WTC11 (cell line): ENCODE measurements at places on chromosomes 3 and 15. TPM values are rescaled to one million over a fixed set of nuclear protein-coding genes. Genes with fewer than 3 reads are reported as not detected.

SPSB4 gene
- 19.4 to 19.7 TPM (median 19.6 TPM) in 3 replicates for total RNA-seq

- 0 out of 2 replicates have a peak, but pooled peaks cover 5% of the 10 kb centered on the region for H3K4me1 ChIP-seq
- H3K27me3 ChIP-seq, result no peaks in the 10 kb centered on the region
- no peak overlapping the region for H3K27ac ChIP-seq
- no peak overlapping the region for H3K4me3 ChIP-seq
- no peak for DNase-seq
Observed at GRCh38 chr3:38578551-38578950, 70.9 kb downstream of the SCN5A start.

DNA sequence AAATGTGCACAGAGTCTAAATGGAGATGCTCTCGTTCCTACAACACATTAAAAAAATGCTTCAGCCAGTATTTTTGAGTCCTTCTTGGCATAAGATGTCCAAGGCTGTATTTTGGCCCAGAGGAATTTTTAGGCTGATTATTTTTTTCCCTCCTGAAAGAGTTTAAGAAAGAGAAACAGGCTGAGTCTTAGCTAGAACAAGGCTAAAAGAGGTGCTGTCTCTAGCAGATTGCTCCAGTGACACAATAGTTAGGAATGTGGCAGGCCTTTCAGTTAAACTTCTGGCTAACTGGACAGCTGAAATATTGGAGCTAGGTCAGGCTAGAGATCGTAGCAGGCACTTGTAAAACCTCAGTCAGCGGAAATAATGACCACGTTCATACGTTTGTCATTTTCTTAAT lies 271.4 kb upstream of the RARB start:
- peaks cover 78% of the 10 kb centered on the region for H3K4me1 ChIP-seq
- H3K27me3 ChIP-seq, result no peaks in the 10 kb centered on the region
- no peaks in the 10 kb centered on the region for H3K36me3 ChIP-seq
- H3K4me3 ChIP-seq, result peak overlapping the region; percentile 48

DNA sequence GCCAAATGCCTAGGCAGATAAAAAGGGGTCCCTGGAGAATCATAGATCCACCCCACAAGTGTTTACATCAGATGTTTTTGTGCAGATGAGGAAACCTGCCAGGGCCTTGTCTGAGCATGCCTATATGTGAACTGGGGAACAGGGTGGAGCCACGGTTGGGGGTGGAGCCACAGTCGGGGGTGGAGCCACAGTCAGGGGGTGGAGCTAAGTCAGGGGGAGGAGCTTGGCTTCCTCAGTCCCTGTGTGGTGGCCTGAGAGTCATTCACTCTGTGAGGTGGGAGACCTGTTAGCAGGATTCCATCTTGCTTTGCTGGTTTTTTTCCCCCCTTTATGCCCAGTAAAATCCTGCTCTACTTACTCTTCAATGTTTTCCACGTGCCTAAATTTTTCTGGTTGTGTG lies 57.8 kb upstream of the TGFBR2 start:
- H3K27ac ChIP-seq, result peak overlapping the region; percentile 80
- no peaks in the 10 kb centered on the region for H3K27me3 ChIP-seq
- no peak overlapping the region for H3K4me3 ChIP-seq
- peaks cover 66% of the 10 kb centered on the region for H3K4me1 ChIP-seq

AADAC gene
- 0.11 to 0.32 TPM in 2 of 3 replicates, not detected in the other for total RNA-seq

DNA sequence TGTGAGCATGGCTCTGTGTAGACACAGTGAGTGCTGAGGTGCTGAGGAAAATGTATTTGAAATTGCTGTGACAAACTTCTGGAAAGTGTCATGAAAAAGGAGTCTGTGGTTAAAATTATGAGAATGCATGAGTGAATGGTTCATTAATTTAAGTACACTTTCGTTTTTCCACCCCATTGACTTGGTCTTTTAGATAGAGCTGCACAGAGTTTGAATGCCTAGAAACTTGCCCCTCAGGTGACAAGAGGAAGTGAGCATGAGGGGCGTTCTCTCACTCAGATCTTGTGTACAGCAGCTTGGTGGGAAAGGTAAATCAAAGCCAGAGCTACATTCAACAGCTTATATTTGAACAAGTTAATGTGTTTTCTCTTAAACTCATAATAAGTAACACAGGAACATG lies 296.8 kb downstream of the WDR72 start:
- no peaks in the 10 kb centered on the region; the same call in none of the 2 replicates for H3K27me3 ChIP-seq
- DNase-seq, result no peak
- H3K27ac ChIP-seq, result no peak overlapping the region
- peaks cover 7% of the 10 kb centered on the region for H3K4me1 ChIP-seq
- no peaks in the 10 kb centered on the region for H3K36me3 ChIP-seq
- H3K4me3 ChIP-seq, result no peak overlapping the region

- DNase-seq, result no peak
- no peak overlapping the region for H3K4me3 ChIP-seq
- no peaks in the 10 kb centered on the region for H3K27me3 ChIP-seq
- H3K36me3 ChIP-seq, result no peaks in the 10 kb centered on the region
- H3K27ac ChIP-seq, result no peak overlapping the region
Observed at GRCh38 chr3:189838291-189838690, 207.1 kb downstream of the TP63 start.

C3orf49 gene
- total RNA-seq, result not detected in 3 replicates

DNA sequence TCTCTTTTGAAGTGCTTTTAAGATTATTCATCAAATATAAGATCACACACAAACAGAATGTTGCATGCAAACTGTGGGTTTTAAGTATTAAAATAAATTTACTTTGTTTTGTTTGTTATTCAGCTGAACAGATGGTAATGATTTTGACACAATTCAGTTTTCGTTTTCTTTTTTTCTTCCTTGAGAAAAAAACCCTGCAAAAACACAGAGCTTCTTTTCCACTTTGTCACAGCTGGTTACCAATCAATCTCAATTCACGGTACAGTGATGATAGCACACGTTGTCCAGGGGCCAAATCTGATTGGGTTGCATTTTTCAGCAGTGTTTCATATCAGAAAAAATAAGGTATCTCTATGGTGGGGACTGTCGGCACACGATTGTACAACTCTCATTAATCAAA lies 473.6 kb downstream of the ROBO2 start:
- peaks cover 10% of the 10 kb centered on the region for H3K4me1 ChIP-seq
- H3K27ac ChIP-seq, result no peak overlapping the region
- no peaks in the 10 kb centered on the region for H3K27me3 ChIP-seq
- H3K4me3 ChIP-seq, result no peak overlapping the region
- H3K36me3 ChIP-seq, result no peaks in the 10 kb centered on the region

GRCh38 chr3:31289584-31289983 lies 243.1 kb upstream of the STT3B start:
- no peak for DNase-seq
- peaks cover 39% of the 10 kb centered on the region for H3K4me1 ChIP-seq
- H3K27ac ChIP-seq, result no peak overlapping the region
- H3K36me3 ChIP-seq, result no peaks in the 10 kb centered on the region
- H3K4me3 ChIP-seq, result no peak overlapping the region

DNA sequence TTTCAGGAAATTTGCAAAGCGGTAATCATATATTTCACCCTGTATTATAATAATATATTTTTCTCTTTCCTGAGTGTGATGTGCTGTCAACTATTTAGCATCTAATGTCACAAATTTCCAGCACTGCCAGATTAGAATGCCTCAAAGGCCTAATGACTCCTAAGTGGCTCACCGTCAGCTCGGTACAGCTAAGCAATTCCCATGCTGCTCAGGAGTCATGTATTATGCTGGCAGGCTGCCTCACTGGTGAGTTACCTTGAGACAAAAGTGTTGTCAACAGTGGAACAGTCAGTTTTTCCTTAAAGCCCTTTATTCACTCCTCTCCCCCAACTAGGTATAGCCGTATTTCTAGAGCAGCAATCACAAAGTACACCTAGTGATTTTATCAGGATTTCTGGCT lies 83.6 kb downstream of the NSUN3 start:
- peak overlapping the region; percentile 95 for H3K27ac ChIP-seq
- H3K4me3 ChIP-seq, result 0 out of 2 replicates have a peak overlapping the region, but pooled peaks have one; percentile 22
- peaks cover 32% of the 10 kb centered on the region for H3K4me1 ChIP-seq
- no peaks in the 10 kb centered on the region for H3K27me3 ChIP-seq

DNA sequence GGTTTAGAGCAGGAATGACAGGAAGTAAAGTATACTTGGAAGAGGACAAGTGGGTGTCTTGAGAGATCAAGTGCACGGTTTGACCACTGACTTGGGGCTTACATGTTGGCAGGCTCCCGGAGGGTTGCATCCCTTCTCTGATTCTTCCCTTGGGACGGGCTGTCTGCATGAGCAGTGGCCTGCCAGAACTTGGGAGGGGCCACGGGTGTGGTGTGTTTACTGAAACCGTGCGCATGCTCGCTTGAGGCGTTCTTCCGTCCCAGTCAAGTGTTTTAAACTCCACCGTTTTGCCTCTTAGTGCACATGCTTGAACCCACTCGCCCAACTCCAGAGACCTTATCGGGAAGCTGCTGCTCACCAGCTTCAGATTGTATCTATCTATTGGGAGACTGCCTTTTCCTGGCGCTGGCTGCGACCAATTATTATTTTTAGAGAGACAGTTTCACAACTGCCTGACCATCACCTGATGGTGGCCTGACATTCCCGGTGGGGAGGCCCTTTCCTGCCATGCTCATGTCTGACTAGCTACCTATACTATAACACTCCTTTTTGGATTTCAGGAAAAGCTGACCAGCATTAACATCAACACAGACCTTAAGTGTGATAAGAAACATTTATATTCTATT lies 14.9 kb upstream of the C3orf22 start:
- H3K4me1 ChIP-seq, result no peaks in the 10 kb centered on the region
- no peak for DNase-seq
- no peak overlapping the region for H3K4me3 ChIP-seq
- no peaks in the 10 kb centered on the region for H3K36me3 ChIP-seq
- no peak overlapping the region for H3K27ac ChIP-seq

DNA sequence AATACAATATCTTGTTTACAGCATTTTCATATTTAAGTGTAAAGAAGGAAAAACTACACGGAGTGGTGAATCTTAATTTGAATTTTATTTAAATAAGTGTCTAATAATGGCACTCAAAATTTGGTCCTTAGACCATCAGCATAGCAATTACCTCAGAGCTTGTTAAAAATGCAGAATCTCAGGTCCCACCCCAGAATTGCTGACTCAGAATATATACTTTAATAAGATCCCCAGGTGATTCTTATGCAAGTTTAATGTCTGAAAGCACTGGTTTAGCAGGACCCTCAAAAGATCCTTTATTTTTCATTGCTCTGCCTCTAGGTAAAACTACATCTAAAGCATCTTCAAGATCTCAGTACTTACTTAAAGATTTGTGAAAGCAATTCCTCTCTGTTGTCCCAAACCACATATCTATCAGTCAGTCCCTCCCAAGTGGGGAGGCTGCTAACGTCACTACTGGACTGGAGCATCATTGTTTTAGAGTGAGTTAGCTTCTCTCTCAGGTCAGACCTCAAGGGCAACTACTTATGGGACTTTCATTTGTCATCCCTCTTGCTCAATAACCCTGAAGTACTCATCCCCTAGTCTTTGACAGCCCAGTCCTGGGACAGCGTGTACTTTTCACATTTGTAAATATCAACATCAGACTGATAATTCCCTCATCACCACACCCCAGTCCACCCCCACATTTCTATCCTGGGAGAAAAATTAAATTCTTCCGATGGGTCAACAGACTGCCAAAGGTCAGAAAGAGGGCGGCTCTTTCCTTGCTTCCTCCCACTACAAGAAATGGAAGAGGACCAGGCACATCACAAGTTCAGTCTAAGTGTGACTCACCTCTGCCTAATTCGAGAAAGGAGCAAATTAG lies 76.7 kb downstream of the CBLB start:
- H3K4me3 ChIP-seq, result no peak overlapping the region
- peak overlapping the region; percentile 85; the same call in 1 of the 2 replicates for H3K27ac ChIP-seq
- no peak for DNase-seq
- peaks cover 8% of the 10 kb centered on the region for H3K36me3 ChIP-seq
- H3K27me3 ChIP-seq, result no peaks in the 10 kb centered on the region

ERICH6 gene
- total RNA-seq, result 0.26 to 0.30 TPM in 2 of 3 replicates, not detected in the other

MAPKBP1 gene
- 11.0 to 14.5 TPM (median 12.9 TPM) in 3 replicates for total RNA-seq

DNA sequence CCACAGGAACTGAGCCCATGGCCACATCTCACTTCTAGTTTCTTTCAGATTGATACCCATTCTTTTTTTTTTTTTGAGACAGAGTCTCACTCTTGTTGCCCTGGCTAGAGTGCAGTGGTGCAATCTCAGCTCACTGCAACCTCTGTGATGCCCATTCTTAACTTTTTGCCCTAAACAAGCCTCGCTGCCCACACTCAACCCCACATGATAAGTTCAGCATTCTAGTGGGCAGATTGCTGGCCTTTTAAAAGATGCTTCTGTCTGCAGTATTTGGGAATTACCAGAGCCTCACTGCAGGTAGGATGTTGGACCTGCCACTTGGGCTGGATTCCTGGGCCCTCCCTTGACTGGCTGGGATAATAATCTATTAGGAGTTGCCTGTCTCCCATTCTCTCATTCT lies 51.0 kb downstream of the TRANK1 start:
- no peak for DNase-seq
- H3K4me3 ChIP-seq, result no peak overlapping the region

GRCh38 chr3:74766405-74766804 lies 151.9 kb upstream of the CNTN3 start:
- no peaks in the 10 kb centered on the region for H3K27me3 ChIP-seq
- no peak overlapping the region for H3K4me3 ChIP-seq
- H3K4me1 ChIP-seq, result no peaks in the 10 kb centered on the region

- H3K27me3 ChIP-seq, result no peaks in the 10 kb centered on the region; the same call in 1 of the 2 replicates
- no peaks in the 10 kb centered on the region for H3K36me3 ChIP-seq
- DNase-seq, result no peak
- H3K4me3 ChIP-seq, result no peak overlapping the region
- no peak overlapping the region for H3K27ac ChIP-seq
Observed at GRCh38 chr3:196991581-196992460, 23.2 kb upstream of the PIGZ start.

LMCD1 gene
- total RNA-seq, result 10.6 to 12.5 TPM (median 10.9 TPM) in 3 replicates

DNA sequence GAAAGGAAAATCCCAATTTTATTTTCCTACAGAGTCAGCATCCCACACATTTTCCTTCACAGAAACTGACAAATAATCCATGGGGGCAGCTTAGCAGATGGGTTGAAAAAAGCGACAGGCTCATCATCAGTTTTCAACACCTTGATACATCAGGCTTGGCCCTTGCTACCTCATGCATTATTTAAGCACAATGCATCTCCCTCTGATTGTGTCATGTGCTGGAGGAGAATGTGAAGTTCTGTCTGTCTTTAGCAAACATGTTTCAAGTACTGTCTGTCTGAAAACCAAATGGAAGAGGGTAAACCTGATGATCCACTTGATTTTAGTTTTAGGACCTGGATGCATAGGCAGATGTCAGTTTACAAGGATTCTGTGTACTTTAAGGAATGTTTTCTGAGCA lies 128.6 kb upstream of the ADAMTS9 start:
- H3K36me3 ChIP-seq, result no peaks in the 10 kb centered on the region
- H3K27ac ChIP-seq, result no peak overlapping the region
- no peak for DNase-seq
- no peak overlapping the region for H3K4me3 ChIP-seq

SMCO1 gene
- total RNA-seq, result not detected in 3 replicates

DNA sequence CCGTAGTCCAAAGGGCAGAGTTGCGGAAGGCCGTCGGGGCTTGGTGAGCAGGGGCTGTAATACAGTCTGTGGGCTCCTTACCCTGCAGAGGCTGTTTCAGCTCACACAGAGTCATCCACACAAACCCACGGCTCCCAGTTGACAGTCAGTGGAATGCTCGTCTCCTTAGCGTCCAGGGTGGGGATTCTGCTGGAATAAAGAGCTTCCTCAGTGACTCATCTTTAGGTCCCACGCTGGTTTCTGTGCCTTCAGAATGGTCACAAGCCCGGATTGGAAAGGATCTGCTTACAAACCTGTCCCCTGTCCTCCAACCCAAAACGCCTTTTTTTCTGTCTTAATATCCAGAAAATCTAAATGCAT lies 201.3 kb upstream of the TPM1 start:
- H3K36me3 ChIP-seq, result peaks cover 9% of the 10 kb centered on the region; the same call in 1 of the 2 replicates
- H3K27me3 ChIP-seq, result no peaks in the 10 kb centered on the region
- no peak for DNase-seq
- H3K4me3 ChIP-seq, result no peak overlapping the region
- H3K4me1 ChIP-seq, result peaks cover 15% of the 10 kb centered on the region

LSM3 gene
- total RNA-seq, result 17.7 to 21.4 TPM (median 17.8 TPM) in 3 replicates

SLC25A20 gene
- total RNA-seq, result 3.9 to 6.3 TPM (median 4.9 TPM) in 3 replicates
